ENCODE measurements at places on chromosomes 7 and 10.
A peak's percentile ranks its signal among the peaks of the same experiment; 100 is the strongest.

- no peak for DNase-seq
These were observed 108.3 kb downstream of the COL28A1 start for GRCh38 chr7:7427363-7427762.

DNA sequence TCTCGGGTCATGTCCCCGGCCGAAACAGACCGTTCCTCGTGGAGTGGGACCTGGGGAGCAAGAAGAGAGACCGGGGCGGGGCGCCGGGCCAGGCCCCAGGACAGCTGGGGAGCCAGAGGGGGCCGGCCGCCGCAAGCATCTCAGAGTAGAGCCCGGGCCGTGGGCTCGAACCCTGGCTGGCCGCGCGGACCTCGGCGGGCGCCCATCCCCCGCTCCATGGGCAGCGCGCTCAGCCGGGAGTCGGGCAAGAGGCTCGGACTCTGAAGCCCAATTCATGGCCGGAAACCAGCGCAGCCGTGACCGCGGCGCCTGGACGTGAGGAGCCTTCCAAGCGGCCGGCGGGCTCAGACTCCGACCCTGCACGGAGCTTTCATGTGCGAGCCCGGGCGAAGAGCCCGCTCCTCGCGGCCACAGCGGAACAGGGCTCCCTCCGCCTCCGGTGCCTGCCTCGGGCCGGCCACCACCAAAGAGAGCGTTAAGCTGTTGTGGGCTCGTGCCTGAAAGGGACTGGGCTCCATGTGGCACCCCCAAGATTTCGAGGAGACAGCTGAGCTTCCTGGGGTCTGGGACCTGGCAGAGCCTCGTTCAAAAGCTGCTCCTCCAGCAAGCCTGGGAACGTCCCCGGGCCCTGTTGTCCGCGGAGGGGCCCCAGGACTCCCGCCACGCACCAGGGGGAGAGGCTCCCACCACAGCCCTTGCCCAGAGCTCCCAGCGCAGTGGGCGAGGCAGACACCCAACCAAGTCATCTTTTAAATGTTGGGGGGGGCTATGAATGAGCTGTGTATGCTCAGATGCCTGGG lies 757 bp upstream of the GRID1 start:
- DNase-seq, result peak; percentile 50

DNA sequence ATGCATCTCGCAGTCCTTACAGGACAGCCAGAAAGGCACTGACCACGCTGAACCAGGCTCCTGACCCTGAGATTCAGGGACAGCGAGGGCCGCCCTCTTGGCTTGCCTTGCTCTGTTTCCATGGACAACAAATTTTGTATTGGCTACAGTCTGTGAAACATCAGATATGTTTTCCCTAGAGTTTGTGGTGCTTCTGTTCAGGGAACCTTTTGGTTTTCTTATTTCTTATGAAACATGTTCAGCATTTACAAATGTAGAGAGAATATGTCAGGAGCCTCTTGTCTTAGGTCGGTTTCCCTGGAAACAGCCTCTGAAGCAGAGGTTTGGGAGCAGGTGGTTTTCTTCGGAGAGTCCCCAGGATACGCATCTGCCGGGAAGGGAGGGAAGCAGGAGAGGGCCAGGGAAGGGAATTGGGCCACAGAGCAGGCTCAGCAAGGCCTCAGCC lies 260.1 kb downstream of the CCDC3 start:
- DNase-seq, result peak; percentile 31

DNA sequence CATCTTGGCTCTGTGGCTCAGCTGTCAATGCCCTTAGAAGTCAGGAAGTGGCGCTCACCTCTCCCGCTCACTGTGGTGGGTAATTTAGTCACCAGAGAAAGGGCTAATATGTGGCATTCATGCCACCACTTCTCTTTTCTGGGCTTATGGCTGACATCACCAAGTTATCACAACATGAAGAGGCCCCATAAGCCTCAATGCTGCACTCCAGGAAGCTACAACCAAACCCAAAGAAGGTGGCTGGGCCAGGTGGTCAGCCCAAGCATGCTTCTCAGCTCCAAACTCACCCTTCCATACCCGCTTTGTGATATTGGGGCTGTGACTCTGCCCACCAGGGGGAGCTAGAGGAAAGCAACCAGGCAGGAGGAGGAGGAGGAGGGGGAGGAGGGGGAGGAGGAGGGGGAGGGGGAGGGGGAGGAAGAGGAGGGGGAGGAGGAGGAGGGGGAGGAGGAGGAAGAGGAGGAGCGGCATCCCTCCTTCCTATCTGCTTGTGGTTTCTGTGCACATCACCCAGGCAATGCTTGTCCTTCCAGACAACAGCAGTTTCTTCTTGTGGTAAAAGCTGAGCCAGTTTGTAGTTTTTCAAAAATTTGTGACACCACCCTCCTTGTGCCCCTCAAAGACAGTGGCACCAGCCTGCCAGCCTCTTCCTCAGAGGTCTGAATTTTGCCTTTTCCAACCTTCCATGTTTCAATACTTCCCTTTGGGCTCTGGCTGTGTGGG lies 42.1 kb downstream of the CYP26A1 start:
- peak; percentile 59 for DNase-seq

- DNase-seq, result no peak
These were observed 56.3 kb upstream of the MDFIC start for GRCh38 chr7:114865564-114865963.

DNA sequence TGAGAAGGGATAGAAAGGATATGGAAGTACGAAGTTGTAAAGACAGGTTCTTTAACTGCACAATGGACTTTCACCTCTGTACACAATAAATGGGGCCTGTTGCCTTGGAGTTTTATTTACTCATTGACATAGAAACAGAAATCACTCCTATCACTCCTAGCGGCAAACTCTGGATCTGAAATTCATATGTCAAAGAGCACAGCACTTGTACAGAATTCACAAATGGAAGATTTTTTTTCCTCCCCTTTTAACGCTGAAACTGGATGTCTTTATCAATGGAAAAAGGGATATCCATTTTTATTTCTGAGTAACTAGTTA lies 18.2 kb downstream of the NT5C3A start:
- peak; percentile 29 for DNase-seq

- peak; percentile 72 for DNase-seq
These were observed 56.7 kb downstream of the IDE start for GRCh38 chr10:92517034-92517655.

DNA sequence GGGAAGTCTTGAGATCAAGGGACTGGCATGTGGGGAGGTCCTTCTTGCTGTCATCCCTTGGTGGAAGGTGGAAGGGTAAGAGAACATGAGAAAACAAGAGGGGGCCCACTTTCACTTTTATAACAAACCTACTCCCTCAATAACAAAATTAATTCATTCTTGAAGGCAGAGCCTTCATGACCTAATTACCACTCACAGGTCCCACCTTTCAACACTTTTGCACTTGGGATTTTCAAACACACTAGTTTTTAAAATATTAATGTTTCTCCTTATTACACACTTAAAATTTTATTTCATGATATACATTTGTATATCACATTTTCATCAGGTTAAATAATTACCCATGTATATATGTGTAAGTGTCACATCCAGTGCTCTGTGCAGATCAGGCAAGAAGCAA lies 2.0 kb downstream of the ST7 start:
- DNase-seq, result no peak

GRCh38 chr10:93703066-93703465 lies 674 bp upstream of the FRA10AC1 start:
- peak; percentile 48 for DNase-seq

- DNase-seq, result peak; percentile 45
These were observed 627 bp downstream of the DUSP5 start for GRCh38 chr10:110498087-110498981.

GRCh38 chr7:78345293-78345911 lies 546.8 kb downstream of the PHTF2 start:
- no peak for DNase-seq
